Activated CD4-positive, alpha-beta T cell treated with anti-CD3 and anti-CD28 coated beads, Interleukin-2, amount 10 ng/mL, durations not matched to agents 24 days and 14 days (primary cell): ENCODE measurements at places on chromosomes 1 and 21.

GRCh38 chr1:234186037-234186688 is 187.1 kb upstream of the COA6 start:
- peaks cover 2% of the 10 kb centered on the region for H3K4me1 ChIP-seq
- H3K36me3 ChIP-seq, result no peaks in the 10 kb centered on the region
- no peak overlapping the region for H3K27ac ChIP-seq
- peak; percentile 57 for DNase-seq
- peaks cover 41% of the 10 kb centered on the region for H3K27me3 ChIP-seq

- DNase-seq, result no peak
- H3K27ac ChIP-seq, result no peak overlapping the region
- peaks cover 64% of the 10 kb centered on the region for H3K36me3 ChIP-seq
- no peaks in the 10 kb centered on the region for H3K27me3 ChIP-seq
- H3K4me3 ChIP-seq, result no peak overlapping the region
Measured at GRCh38 chr1:78633209-78633608, 13.0 kb downstream of the IFI44L start.

DNA sequence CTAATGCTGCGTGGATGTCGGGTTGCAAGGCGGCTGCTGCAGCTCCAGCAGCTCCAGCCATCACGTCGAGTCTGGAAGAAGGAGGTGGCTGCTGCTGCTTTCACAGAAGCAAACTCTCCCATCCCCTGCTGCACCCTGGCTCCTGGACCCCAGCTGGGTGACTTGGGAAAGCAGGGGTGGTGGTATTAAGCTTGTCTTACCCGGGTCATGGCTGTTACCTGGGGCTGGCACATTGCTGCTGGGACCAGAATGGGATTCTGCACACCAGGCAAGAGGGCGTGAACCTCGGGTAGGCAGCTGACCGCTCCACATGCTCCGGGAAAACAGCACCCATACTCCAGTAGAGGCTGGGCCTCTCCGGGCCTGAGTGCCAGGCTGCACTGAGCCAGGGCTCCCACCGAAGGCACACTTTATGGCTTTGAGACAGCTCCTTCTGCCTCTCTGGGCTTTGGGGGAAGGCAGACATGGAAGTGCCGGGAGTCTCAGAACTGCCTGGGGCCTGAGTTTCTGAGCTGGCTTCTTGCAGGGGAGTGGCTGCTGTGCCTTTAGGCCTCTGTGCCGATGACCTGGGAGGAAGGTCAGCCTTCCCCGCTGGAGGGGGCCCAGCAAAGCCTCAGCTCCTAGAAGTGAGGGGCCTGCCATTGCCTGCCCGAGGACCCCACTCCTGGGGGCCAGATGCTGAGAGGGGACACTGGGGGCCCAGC is 1.2 kb downstream of the SMIM1 start:
- no peaks in the 10 kb centered on the region for H3K27me3 ChIP-seq
- H3K4me3 ChIP-seq, result no peak overlapping the region
- H3K27ac ChIP-seq, result no peak overlapping the region

- no peak overlapping the region for H3K4me3 ChIP-seq
- no peaks in the 10 kb centered on the region for H3K36me3 ChIP-seq
- DNase-seq, result no peak
- H3K27ac ChIP-seq, result no peak overlapping the region
- H3K27me3 ChIP-seq, result no peaks in the 10 kb centered on the region
- no peaks in the 10 kb centered on the region for H3K4me1 ChIP-seq
Measured at GRCh38 chr1:178436899-178437298, 59.9 kb downstream of the CLEC20A start.

GRCh38 chr1:200288226-200288625 is 121.6 kb downstream of the ZNF281 start:
- no peak overlapping the region for H3K4me3 ChIP-seq
- no peaks in the 10 kb centered on the region for H3K36me3 ChIP-seq
- no peak for DNase-seq
- H3K4me1 ChIP-seq, result no peaks in the 10 kb centered on the region
- H3K27me3 ChIP-seq, result peaks cover 15% of the 10 kb centered on the region
- no peak overlapping the region for H3K27ac ChIP-seq

GRCh38 chr1:58763214-58763613 is 20.6 kb downstream of the JUN start:
- no peak overlapping the region for H3K27ac ChIP-seq
- peaks cover 3% of the 10 kb centered on the region for H3K27me3 ChIP-seq
- H3K4me1 ChIP-seq, result peaks cover 2% of the 10 kb centered on the region
- no peak overlapping the region for H3K4me3 ChIP-seq

DNA sequence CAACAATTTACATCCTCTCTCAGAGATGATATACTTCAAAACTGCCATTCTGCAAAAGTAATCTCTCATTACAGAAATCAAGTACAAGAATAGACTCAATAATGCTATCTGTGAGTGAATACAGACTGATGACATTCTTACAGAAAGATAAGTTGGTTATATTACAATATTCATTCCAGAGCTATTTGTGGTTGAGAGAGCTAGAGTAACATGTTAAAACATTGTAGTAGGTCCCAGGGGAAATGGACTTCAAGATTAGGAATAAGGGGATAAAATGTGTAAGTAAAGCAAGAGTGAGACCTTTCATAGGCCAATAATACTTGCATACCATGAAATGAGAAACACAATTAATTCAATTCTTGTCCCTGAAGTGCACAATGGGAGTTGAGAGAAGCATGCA is 1.5 kb downstream of the F13B start:
- DNase-seq, result no peak
- no peaks in the 10 kb centered on the region for H3K4me1 ChIP-seq
- H3K36me3 ChIP-seq, result no peaks in the 10 kb centered on the region

GRCh38 chr1:117312453-117313138 is 54.7 kb upstream of the MAN1A2 start:
- H3K36me3 ChIP-seq, result no peaks in the 10 kb centered on the region
- H3K27ac ChIP-seq, result no peak overlapping the region
- H3K4me1 ChIP-seq, result no peaks in the 10 kb centered on the region

DNA sequence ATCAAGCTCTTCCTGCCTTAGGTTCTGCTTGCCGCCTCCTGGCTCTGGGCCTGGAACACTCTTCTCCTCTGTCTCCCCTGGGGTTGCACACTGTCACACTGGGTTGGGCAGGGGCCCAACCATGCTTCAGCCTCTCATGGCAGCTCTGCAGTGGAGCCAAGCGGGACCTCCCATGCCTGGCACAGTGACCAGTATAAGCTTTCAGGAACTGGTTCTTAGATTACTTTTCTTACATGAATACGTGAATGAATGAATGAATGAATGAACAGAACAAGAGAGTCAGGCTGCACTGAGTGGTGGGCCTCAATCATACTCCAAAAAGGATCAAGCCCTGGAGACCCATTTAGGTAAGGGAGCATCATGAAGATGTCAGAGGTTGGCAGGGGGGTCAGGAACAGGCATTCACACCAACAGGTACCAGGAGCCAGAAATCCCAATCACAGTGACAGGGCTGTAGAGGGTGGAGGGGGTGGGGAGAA is 30.8 kb upstream of the TMEM125 start:
- peak overlapping the region; percentile 40 for H3K27ac ChIP-seq
- no peaks in the 10 kb centered on the region for H3K36me3 ChIP-seq
- DNase-seq, result no peak
- H3K27me3 ChIP-seq, result no peaks in the 10 kb centered on the region
- peaks cover 12% of the 10 kb centered on the region for H3K4me1 ChIP-seq

GRCh38 chr1:93905051-93905450 is 4.2 kb downstream of the GCLM start:
- no peak overlapping the region for H3K4me3 ChIP-seq
- DNase-seq, result peak; percentile 16
- peaks cover 10% of the 10 kb centered on the region for H3K36me3 ChIP-seq
- H3K27me3 ChIP-seq, result no peaks in the 10 kb centered on the region

DNA sequence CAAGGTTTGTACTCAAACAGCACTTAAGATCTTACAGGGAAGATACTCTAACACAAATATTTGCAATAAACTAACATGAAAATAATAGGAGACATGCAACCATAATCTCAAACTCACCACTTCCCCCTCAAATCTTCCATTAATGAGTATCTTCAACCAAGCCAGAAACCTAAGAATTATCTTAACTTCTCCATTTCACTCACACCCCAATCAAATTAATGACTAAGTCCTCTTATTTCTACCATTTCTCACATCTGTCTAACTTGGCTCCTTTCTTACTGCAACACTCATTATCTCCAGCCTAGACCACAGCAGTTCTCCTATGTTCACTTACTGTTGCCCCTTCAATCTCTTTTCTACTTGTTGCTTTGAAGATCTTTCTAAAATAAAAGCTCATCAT is 10.4 kb downstream of the RBBP5 start:
- no peak for DNase-seq
- peaks cover 35% of the 10 kb centered on the region for H3K36me3 ChIP-seq
- no peak overlapping the region for H3K4me3 ChIP-seq
- no peak overlapping the region for H3K27ac ChIP-seq
- H3K4me1 ChIP-seq, result peaks cover 10% of the 10 kb centered on the region

DNA sequence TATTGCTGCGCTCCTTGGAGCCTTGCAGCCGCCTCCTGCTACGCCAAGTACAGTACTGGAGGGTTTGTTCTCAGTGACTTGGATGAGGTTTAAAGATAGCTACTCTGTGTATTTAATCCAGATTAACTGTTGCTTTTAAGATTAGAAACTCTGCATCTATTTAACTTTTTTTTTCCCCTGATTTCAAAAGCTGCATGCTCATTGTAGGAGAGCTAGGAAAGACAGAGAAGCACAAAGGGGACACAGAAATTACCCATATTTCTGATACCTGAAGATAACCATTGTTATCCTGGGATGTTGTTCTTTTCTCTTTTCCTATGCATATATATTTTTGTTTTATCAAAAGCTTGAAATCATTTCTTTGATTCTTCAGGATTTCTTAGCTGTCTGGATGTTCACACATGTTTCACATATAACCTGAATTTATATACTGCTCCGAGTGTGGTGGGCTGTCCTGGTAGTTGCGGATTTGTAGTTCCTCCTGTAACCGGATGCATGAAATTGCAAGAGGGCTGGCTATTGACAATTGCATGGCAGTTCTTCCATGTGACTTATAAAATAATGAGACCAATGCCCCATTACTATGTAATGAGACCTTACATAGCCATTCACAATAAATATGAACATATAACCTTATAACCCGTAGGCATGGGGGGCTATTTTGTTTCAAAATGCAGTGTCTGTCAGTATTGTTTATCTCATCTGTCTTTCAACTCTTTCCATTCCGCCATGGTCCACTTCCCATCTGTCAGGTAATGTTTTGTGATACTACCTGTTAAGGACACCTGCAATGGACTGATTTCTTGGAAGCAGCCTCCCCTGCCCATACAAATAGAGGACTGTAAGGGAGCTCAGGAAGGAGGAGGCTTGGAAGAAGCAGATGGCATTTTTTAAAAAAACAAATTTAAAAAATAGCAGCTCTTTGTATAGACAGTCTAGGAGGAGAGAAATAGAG is 1.4 kb downstream of the RAVER2 start:
- H3K27ac ChIP-seq, result no peak overlapping the region
- H3K36me3 ChIP-seq, result no peaks in the 10 kb centered on the region
- no peak for DNase-seq
- H3K27me3 ChIP-seq, result peaks cover 33% of the 10 kb centered on the region
